ENCODE measurements at places on chromosomes 2 and 18.

DNA sequence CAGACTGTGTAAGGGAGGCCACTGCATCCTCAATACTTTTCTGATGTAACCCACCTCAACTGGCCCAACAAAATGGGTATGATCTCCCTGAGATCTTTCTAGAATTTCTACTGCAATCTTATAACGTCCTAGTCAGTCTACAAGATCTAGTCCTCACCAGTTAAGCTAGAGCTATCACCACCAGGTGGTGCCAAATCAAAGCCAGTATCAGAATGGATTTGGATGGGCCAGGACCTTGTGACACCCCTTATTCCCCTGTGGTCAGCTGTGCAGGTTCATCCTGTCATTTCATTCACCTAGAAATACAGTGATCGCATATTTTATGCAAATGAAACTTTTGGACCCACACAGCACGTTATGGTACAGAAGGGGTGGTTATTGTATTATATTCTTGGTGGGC, 90.3 kb downstream of the OLA1 start:
- DNase-seq: no peak

DNA sequence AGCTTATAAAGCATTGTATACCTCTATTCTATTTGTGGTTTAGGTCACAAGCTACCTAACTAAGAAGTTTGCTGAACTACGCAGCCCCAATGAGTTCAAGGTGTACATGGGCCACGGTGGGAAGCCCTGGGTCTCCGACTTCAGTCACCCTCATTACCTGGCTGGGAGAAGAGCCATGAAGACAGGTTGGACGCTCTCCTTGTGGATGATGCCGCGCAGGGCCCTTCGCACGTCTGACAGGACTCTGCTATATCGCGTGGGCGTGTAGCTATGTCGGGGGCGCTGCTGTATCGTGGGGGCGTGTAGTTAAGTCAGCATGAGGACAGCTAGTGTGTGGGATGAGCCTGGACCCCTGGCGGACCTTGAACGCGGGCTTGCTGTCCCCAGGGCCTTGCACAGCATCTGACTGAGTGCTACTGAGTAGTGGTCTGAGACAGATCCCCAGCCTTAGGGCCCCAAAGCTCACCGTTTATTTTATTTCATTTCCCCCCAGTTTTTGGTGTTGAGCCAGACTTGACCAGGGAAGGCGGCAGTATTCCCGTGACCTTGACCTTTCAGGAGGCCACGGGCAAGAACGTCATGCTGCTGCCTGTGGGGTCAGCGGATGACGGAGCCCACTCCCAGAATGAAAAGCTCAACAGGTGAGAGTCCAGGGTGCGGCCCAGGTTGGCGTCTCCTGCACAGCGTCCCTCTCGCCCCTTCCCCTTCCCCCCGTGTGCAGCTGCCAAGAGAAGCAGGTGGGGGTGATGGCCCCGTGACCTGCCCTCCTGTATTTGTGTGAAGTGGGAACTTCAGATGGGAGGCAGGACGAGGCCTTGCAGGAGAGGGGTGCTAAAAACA, 15.6 kb upstream of the CNDP1 start:
- DNase-seq: no peak

DNA sequence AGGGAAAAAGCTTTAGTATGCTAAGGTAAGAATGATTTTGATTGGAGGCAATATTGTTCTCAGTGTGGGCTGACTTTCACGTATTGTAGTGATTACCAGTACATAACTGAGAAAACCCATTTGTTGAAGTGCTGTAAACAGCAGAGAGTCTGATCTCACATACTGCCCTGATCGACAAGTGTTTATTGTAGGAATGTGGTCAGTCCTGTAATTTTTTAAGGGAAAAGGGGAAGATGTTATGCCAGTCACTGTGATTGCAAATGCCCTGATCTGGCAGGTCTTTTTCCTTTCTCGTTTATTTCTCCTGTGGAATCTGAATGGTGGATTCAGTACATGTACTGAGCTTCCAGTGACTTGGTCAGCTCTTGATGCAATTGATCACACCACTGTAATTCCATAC, 11.5 kb downstream of the SPATS2L start:
- DNase-seq: no peak

DNA sequence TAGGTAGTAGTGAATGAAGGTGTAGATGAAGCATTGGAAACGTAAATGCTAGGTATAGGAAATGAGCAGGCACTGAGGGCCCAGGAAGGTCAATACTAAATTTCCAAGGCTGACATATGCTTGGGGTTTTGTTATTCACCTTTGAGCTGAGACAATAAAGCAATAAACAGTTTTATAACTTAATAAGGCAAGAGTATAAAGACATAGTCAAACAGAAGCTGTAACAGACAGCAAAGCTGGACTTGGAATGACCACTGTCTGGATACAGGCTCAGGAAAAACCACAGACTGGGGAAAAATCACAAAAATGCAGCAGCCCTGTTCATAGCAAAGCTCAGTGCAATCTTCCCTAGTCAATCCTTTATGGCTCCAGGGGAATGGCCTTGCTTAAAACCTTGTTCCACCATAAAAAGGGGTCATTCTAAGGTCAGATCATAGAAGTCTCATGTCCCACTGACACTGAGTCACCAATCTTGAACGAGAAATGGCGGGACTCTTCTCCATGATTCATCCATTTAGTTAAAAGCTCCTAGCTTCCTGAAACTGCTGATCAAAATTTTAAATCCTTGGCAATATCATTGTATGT, 493.3 kb downstream of the CMPK2 start:
- no peak for DNase-seq

DNA sequence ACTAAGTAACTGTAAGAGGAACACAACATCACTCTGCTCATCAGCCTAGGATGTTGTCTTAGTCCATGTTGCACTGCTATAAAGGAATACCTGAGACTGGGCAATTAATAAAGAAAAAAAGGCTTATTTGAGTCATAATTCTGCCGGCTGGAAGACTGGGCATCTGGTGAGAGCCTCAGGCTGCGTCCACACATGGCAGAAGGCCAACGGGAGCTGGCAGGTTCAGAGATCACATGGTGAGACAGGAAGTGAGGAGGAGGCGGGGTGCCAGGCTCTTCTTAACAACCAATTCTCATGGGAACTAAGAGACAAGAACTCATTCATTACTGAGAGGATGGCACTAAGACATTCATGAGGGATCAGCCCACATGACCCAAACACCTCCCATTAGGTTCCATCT, 46.8 kb downstream of the EPG5 start:
- no peak for DNase-seq

GRCh38 chr18:5982332-5982731, 87.0 kb upstream of the TMEM200C start:
- no peak for DNase-seq

DNA sequence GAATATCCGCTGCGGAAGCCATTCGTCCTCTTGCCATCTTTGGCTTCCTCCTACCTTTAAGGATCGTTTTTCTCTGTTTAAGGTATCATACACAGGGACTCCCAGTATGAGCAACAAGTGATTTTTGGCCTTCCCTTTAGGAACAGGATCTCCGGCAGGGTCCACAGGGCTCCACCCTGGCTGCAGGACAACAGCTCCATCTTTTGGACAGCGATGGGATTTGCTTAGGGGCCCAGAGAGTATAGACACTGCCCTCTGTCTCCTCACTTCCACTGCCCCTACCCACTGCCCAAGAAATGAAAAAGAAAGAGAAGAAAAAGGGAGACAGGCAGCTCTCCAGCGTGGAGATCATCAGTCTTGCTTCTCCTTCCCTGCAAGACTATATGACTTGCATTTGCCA, 224.5 kb downstream of the UXS1 start:
- DNase-seq: no peak

DNA sequence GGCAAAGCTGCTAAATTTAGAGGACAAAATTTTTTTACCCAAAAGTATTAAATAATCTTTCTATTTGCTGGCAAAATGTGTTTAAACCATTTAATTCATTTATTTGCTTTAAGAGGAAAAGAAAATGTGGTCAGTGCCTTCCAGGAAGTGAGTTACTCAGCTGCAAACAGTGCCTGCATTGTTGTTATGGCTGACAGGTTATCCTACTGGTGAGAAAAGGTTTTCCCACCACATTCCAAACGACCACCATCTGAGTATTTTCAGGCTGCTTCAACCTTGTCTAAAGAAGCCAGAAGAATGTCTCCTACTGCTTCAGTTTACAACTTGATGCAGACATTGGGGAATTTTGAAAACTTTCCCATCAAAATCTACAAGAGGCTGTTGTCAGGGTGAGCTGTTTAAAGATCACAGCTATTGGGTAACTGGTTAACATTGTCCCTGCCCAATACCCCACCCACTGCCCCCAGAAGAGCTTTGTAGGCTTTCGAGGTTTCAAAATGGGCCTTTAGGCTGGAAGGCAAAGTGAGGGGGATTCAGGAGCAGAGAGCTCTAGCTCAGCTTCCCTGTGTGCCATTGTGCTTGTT, 461.3 kb upstream of the FANCL start:
- DNase-seq: no peak

- no peak for DNase-seq
These were observed 10.6 kb upstream of the MPP4 start for GRCh38 chr2:201709049-201709448.

GRCh38 chr2:113084249-113085000, 16.7 kb downstream of the IL1F10 start:
- no peak for DNase-seq

GRCh38 chr18:51089691-51090090, 59.7 kb downstream of the SMAD4 start:
- DNase-seq: no peak
